ENCODE measurements at places on chromosomes 5 and 9.
A peak's percentile ranks its signal among the peaks of the same experiment; 100 is the strongest.

- DNase-seq: no peak
Observed at GRCh38 chr5:1704266-1704665, 95.4 kb downstream of the MRPL36 start.

GRCh38 chr9:76759732-76760131 lies 4.5 kb upstream of the PCA3 start:
- no peak for DNase-seq

- DNase-seq: no peak
Observed at GRCh38 chr9:93262537-93263310, 78.8 kb downstream of the WNK2 start.

DNA sequence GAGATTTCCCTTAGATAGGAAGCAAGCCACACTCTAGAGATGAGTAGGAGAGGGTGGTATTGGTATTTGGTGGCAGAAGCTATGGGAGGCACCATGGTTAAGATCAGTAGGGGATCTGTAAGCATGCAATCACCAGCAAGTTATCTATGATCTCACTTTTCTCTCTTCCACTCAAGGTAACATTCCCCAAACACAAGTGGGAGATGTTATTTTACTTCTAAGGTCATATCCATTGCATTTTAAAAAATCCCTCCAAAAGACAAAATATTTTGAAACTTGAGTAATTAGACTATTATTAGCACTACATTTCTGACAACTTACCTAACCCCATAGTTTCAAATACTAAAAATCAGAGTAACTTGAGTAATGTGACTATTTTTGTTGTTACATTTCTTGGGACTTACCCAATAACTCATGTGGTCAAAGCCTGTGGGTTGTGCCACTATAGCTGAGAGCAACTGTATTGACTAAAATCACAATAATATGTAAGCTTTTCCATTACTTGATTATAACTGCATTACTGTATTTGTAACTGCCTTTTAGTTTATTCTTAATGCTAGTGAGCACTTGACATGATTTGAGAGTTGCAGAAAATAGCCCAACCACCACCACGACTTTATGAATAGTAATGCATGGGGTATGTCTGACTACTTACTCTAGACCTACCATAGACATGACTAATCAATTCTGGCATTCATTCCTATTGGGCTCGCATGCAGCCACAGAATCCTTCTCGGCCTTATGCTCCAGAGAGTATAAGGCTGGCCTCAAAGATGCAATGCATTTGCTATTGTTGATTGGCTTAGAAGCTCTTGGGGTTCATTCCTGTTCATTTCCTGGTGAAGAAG lies 264.7 kb downstream of the TRIM32 start:
- DNase-seq: no peak

GRCh38 chr9:123445116-123445515 lies 89.1 kb downstream of the CRB2 start:
- no peak for DNase-seq

GRCh38 chr5:161382685-161383084 lies 163.8 kb downstream of the GABRB2 start:
- DNase-seq: no peak

- no peak for DNase-seq
Observed at GRCh38 chr9:35960039-35960655, 2.2 kb upstream of the OR2S2 start.

DNA sequence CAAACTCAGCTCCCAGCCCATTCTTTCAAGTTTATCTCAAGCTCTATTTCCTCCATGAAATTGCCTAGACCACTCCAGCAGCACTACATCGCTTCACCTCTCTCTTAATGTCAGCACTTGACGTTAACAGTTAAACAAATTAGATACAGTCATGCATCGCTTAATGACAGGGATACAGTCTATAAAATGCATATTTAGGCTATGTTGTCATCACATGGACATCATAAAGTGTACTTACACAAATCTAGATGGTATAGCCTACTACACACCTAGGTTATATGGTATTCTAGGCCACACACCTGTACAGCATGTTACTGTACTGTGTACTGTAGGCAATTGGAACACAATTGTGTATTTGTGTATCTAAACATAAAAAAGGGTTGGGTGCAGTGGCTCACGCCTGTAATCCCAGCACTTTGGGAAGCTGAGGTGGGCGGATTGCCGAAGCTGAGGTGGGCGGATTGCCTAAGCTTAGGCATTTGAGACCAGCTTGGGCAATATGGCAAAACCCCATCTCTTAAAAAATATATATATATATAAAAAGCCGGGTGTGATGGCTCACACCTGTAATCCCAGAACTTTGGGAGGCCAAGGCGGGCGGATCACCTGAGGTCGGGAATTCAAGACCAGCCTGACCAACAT lies 13.4 kb upstream of the PCSK5 start:
- no peak for DNase-seq

DNA sequence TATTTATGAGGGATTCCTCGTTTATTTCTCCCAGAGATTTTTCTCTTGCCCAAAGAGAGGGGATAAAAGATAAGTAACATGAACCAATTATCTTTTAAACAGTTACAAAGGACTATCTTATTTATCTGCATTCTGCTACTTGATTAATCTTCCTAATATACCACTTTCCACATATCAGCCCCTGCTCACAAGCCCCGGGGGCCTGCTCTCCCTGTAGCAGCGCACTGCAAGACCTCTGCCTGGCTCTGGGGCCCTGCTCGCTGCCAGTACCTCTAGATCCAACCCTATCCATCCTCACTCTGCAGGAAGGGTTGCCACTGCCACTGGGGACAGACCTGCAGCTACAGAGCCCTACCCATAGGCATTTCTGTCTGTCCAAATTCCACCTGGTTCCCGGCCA lies 75.3 kb downstream of the MED27 start:
- no peak for DNase-seq

DNA sequence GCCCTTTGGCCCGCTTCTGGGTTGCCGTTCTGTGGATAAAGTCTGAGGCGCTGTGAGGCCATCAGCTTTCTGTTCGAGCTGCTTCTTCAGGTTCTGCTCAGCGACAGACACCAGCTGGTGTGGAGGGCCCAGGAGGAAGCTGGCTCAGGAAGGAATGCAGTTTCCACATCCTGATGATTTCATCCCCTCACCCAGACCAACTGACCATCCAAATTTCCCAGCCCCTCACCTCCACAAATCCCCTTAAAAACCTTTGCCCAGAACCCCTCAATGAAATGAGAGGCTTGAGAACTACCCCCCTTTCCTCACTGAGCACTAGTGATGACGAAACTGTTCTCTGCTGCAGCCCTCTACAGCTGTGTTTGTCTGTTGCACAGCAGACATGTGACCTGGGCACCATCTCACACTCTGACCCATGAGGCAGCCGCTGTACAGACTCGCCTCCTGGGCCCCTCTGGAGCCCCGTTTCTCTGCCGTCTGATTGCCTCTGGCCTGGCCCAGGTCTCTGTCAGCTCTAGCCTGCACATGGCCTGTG lies 45.4 kb downstream of the SPATA31C2 start:
- no peak for DNase-seq

- no peak for DNase-seq
Observed at GRCh38 chr5:148729182-148729581, 74.9 kb upstream of the HTR4 start.

DNA sequence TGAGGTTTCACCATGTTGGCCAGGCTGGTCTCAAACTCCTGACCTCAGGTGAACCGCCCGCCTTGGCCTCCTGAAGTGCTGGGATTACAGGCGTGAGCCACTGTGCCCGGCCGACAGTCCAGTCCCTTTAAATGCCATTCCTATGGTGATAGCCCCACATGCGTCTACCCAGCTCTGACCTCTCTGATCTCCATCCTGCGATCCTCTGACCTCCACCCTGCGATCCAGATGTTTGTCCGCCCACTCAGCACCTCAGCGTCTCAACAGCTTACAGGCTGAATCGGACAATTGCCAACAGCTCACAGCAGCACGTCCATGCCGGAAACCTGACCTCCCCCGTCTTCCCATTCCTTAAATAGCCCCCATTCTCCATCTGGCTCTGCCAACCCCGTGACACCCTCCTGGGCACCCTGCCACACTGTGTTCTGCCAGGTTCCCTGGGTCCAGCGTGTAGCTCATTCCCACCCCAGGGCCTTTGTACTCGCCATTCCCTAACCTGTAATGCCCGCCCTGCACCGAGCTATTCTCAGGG lies 44.0 kb upstream of the RNU6ATAC start:
- DNase-seq: no peak

GRCh38 chr5:151619812-151620460 lies 28.8 kb upstream of the FAT2 start:
- DNase-seq: peak; percentile 68

- DNase-seq: no peak
Observed at GRCh38 chr9:130446101-130446861, 1.5 kb downstream of the ASS1 start.

DNA sequence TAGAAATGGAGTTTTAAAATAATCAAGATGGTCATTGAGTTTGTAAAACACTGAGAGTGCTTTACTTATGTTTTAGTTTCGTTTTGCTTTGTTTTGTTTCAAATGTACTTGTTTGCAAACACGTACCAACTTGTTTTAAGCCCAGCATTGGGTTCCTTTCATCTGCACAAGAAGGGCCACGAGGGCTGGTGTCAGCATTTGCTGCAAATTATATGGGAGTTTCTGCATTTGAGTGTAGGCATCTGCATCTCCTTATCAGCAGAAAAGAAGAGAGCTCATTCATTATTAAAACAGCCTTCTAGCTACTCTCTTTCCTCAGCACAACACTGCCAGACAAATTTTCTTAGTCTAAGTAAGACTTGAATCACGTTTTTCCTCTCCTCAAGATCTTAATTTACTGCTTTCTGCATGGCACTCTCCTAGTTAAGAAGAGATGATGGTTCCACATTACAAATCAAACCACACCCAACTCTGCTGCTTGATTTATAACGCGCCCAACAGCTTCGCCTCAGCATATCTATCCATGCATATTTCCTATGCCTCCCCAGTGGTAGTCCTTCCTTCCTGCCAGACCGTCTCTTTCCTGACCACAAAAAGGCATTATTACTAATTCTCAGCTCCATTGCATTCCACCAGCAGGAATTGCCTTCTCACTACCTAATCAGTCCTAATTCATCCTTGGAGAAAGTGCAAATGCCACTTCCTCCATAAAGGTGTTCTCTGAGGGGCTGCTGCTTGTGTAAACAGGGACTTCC lies 95.2 kb upstream of the CAST start:
- DNase-seq: no peak

- peak; percentile 40 for DNase-seq
Observed at GRCh38 chr5:44911501-44911900, 102.8 kb downstream of the MRPS30 start.

DNA sequence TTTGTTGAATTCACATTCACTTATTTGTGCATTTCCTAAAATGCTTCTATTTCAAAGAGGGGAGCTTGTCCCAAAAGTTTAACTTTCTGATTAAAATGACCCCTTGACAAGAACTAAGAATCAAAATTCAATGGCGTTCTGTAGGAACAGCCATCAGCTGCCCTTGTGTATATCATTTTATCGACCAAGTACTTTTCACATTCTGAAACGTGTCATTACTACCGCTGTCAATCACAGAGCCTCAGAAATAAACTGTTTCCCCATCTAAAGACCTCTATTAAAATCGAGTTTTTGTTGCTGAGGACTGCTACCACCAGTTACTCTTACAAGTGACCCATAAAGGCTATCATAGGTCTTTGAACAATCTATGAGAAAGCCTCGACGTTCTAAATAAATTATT lies 1.6 kb upstream of the FOXD1 start:
- DNase-seq: no peak

DNA sequence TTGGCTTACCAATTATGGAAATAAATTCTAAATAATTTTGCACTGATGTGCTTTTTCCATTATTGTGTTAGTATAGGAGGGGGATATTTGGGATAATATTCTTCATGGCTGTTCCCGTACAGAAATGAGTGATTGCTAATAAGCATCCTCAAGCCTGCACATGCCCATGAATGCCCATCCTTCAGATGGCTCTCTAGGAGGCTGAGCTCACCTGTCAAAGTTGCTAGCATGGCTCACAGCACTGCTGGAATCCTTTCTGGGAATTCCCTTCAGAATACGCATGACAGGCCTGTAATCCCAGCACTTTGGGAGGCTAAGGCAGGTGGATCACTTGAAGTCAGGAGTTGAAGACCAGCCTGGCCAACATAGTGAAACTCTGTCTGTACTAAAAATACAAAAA lies 124.1 kb downstream of the NXNL2 start:
- DNase-seq: no peak

DNA sequence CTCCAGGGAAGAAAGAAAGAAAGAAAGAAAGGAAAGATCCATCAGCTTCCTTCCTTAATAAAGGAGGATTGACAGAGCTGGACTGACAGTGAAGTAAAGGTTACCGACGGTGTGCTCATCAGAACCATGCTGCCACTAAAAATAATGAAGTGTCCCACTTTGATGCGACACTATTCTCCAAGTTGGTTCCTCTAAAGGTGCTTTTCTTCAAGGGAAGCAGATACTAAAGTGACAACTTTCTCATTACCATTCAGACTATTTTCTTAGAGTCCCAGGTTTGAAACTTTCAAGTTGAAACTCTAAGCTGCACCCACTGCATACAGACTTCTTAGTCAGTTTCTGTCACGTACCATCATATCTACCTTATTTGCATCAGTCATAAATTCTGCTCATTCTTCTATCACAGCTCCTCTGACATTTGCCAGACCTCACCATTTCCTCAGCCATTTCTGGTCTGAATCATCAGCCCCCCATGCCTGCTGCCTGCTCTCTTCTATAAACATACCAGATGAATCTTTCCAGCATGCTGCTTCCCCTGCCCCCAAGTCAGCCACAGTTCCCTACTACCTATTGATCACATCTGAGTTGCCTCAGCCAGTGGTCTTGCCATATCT lies 177.6 kb downstream of the DEPDC1B start:
- no peak for DNase-seq

- no peak for DNase-seq
Observed at GRCh38 chr5:31449174-31449573, 82.7 kb downstream of the DROSHA start.

- DNase-seq: no peak
Observed at GRCh38 chr9:134555094-134555650, 86.4 kb upstream of the COL5A1 start.

- no peak for DNase-seq
Observed at GRCh38 chr9:738209-738915, 103.1 kb upstream of the DMRT1 start.

DNA sequence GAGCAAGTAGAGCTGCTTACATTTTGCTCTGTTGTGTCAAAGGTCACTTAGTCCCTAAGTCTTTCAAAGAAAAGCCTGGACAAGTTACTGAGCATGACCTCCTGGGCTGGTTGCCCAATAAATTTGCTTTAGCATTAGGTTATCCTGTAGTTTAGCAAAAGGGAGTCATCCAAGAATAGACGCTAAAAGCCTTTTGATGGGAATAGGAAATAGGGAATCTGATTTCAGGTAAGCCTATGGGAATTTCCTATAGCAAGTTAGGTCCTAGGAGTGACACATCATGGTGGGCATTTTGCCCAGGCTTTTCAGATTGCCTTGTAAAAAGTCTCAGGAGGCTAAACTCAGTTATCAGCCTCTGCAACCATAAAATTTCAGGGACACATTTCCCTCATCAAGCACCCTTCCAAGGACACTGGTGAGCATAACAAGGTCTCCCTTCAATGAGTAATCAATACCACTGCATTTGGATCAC lies 67.6 kb upstream of the RANBP3L start:
- DNase-seq: no peak

DNA sequence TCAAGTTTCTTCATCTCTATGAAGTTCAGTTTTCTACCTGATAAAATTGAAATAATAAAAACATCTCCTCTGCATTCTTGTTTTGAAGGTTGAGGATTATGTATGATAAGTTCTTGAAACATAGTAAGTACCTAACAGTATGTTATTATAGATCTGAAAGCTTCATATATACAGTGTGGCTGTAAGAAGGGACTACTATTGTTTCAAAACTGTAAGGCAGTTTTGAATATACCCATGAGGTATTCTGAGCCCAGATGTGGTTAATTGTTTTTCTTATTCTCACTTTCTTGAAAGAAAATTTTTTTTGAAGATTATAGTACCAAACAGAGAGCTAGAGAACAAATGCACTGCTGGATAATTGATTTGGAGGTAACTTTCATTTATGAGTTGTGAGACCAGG lies 383.2 kb downstream of the CHSY3 start:
- no peak for DNase-seq

All from NT2/D1 (cell line).